ENCODE measurements at places on chromosomes 16 and 17.
A peak's percentile ranks its signal among the peaks of the same experiment; 100 is the strongest.

DNA sequence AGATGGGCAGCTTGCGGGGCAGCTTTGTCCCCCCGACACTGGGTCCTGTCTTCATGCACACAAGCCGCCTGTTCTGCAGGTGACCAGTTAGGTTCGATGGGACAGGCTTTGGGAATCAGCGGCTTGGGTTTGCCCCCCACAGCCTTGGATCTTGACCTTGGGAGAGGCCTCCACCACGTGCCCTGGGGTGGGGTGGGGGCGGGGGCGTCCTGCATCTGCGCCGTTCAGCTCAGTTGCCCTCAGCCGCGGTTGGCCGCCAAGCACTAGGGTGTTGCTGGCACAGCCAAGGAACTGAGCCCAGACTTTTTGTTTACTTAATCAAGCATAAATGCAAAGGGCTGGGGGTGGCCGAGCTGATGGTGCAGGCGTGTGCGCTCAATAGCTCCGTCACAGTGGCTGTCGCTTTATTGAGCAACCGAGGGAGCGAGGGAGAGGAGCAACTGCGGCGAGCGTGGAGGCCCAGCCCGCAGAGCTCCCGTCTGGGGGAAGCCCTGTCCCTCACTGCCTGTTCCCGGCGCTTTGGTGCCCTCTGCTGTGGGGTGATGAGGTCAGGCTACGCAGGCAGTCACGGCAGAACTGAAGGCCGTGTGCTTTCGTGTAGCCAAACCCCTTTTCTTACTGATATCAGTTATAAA lies 33.9 kb downstream of the JPH3 start:
- peak; percentile 78 for DNase-seq

DNA sequence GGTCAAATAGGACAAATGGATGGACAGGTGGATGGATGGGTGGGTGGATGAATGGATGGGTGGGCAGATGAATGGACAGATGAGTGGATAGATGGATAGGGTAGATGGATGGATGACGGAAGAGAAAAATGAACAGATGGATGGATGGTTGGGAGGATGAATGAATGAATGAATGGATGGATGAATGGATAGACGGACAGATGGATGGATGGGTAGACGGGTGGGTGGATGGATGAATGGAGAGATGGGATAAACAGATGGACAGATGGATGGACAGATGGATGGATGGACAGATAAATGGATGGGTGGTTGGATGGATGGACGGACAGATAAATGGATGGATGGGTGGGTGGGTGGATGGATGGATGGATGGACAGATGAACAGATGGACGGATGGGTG lies 232.8 kb downstream of the GRIN2A start:
- DNase-seq: no peak

DNA sequence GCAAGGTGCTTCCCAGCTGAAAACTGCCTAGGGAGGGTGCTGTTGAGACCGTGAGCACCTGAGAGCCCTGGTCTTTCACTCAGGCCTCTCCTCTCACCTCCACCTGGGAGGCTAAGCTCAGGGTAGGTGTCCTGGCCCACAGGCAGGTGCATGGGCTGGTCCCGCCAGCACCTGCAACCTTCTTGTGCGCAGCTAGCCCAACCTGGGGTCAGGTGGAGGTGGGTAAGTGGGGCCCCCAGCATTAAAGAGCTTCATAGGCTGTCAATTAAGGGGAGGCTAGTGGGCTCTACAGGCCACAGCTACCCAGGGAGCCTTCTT lies 8.7 kb downstream of the ADCY7 start:
- DNase-seq: no peak

DNA sequence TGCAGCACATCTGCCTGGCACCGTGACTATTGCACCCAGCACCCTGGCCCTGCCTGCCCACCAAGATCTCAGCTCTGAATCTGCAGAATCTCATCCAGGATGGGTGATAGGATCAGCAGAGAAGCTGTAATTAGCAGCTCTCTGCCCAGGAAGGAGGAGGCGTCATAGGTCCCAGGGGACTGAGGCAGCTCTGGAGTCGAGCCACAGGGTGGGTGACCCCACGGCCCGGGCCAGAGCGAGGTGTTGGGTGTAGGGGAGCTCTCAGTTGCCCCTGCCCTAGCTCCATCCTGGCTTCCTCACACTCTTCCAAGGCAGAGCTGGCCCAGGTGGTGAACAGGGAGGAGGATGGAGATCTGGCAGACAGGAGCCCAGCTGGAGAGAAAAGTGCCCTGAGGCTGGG lies 18.2 kb upstream of the FAM83G start:
- DNase-seq: no peak

GRCh38 chr16:27703545-27703944 lies 153.6 kb downstream of the KATNIP start:
- DNase-seq: peak; percentile 12

DNA sequence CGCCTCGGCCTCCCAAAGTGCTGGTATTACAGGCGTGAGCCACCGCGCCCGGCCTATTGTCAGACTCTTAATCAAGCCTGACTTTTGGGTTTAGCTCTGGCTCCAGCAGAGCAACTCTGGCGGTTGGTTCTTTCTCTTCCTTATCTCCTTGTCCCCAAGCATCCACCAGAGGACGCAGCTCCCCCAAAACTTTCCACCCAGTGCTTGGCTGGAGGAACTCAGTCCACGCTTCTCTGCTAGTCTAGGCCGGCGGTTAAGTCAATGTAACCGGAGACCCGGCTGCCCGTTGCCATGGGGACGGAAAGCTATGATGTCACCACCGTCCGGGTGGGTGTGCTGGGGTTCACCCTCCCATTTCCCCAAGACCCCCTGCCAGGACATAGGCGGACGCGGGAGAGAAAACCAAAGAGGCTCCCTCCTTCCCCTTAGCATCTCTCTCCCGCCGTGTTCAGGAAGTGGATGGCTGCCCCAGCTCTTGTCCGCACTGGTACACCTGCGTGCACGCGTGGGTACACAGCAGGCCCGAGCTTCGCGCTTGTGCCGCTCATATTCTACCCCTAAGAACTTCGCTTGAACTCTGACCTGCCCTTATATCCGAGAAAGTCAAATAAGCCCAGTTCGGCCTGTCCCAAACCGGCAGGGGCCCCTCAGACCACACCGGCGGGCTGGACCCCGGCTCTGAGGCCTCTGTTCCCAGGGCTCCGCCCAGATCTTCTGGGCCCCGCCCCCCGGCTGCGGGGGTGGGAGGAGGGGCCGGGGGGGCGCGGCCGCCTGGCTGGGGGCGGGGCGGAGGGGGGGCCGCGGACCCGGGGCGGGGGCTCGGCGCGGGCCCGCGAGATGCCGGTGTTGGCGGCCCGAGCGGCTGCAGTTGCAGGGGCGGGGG lies at the start of gene RND2:
Gene RND2, plus strand, starts transcription at position 825 of the 883 bp plus-strand sequence. CDS start 117 bp downstream, outside the sequence.
- peak; percentile 95 for DNase-seq

DNA sequence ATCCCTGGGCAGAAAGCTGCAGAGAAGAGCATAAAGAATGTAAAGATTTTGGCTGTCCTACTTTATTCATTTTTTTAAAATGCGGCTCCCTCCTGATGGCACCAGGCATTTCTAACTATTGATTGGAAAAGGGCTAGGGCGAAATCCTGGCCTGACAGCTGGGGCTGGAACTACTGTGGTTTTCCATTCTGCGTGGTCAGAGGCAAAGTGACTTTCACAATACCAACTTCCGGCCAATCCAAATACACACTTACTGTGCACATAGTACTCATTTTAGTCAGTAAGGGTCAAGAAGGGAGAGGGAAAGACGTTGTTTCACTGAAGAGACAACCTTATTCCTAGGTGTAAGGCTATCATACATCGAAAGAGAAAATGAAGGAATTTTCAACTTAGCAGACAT lies 113.8 kb upstream of the PMFBP1 start:
- no peak for DNase-seq

DNA sequence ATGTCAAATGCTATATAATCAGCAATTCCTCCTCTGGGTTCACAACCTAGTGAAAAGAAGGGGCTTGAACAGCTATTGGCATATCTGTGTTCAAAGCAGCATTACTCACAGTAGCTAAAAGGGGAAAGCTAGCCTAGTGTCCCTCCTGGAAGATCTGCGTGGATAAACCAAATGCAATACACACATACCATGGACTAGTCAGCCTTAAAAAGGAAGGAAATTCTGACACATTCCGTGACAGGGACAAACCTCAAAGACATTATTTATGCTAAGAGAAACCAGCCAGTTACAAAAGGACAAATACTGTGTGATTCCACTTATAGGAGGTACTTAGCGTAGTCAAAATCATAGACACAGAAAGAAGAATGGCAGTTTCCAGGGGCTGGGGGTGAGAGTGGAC lies 90.1 kb downstream of the XYLT1 start:
- no peak for DNase-seq

DNA sequence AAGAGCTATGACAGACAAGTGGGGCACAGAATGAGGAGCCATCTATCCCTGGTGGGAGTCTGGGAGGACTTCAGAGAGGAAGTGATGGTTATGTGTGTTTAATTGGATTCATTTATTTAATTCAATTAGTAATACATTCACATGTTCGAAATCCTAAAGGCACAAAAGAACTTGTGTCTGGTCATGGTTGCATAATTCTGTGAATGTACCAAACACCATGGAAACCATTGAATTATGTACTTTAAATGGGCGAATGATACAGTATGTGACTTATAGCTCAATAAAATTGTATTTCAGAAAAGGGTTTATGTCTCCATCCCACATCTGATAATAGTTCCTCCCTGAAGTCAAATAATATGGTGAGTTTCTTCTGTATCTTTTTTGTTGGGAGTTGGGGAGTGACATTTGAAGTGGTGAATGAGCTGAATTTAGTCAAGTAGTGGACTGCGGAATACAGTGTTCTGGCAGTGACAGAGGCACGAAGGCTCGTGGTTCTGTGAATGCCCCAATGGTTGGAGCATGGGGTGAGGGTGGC lies 19.8 kb upstream of the G6PC1 start:
- no peak for DNase-seq

GRCh38 chr16:63998-64913 lies 8.2 kb downstream of the RHBDF1 start:
- no peak for DNase-seq

DNA sequence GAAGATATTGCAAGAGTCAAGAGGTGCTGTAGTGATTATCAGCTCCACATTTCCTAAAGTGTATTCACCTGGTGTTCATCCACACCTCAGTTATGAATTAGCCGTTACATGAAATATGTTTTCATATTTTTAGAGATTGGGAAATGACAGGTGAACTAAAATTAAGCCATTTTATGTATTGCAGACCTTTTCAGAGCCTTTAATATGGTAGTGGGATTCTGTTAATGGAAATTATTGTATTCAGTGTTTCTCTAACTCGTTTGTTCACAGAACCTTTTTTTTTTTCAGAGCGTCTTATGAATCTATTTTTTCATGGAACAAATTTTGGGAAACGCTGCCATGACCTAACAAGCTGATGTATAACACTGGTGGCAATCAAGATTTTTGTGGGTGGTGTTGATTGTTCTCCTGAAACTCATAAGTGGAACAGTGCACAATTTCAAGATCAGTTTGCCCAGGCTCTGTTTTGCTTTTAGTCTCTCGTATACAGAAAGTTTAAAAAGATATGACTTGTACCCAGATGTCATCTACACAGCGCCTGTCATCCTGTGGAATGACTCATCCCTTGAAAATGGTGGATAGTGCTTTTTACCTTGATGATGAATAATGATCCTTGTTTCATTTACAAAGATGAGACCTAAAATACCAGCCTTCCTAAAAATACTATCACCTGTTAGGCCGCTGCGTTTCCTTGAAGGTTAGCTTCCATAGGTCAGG lies 88.8 kb downstream of the ARHGAP44 start:
- DNase-seq: no peak

DNA sequence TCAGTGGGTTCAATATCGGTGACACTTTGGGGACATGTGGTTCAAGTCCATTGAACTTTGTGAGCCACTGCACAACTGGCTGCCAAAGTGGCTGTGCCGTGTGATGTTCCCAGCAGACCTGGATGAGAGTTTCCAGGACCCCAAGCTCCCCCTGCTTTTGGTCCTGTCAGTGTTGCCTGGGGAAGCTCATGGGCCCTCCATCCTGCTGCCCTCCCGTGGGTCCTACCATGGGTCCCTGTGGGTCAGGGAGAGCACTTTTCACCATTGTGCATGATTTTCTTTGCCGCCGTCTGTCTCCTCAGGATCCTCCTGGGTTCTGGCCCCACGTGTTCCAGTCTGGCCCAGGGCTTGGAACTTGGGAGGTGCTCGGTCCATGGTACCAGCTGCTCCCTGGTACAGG lies 38.1 kb downstream of the LGALS9 start:
- DNase-seq: no peak

DNA sequence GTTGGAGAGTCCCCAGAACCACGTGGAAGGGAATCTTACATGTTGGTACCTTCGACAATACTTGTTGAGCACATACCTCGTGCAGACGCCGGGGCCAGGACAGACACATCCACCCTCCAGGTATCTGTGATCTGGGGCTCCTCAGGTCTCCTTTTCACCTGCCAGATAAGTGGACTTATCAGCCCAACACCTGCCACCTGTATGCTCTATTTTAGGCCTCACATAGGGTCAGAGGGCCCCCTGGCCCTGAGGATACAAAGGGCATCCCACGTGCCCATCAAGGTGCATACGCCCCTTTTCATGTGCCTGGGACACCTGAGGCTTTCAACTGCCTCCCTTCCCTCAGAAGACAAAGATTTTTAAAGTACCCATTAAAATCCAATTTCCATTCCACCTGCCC lies 212.7 kb downstream of the MRTFB start:
- no peak for DNase-seq
